Progenitor cell of endocrine pancreas (in vitro differentiated cells): ENCODE measurements at places on chromosomes 13 and 19. TPM values are rescaled to one million over a fixed set of nuclear protein-coding genes. Genes with fewer than 3 reads are reported as not detected.
A peak's percentile ranks its signal among the peaks of the same experiment; 100 is the strongest.

DNA sequence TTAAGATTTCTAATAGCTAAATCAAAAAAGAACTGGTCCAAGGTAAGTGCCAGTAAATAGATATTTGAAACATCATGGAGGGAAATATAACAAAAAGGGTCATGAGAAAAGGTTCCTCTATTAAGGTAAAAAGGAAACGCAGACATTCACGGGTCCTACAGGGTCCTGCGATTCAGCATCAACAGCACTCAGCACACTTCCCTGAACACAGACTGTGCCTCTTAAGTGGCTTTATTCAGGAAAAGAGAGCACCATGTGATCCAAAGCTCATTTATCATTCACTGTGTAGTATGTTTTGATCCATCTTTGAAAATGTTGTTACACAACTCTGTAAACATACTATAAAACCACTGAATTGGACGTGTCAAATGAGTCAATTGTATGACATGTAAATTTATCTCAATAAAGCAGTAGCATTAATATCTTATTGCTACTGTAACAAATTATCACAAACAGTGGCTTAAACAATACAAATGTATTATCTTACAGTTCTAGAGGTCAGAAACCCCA is 33.7 kb downstream of the CRYL1 start:
- no peak overlapping the region for H3K4me3 ChIP-seq
- no peaks in the 10 kb centered on the region for H3K4me1 ChIP-seq
- H3K27ac ChIP-seq: no peak overlapping the region
- no peaks in the 10 kb centered on the region for H3K36me3 ChIP-seq

The RNF225 gene
- 0.42 TPM in 1 of 2 replicates, not detected in the other for total RNA-seq

The ZNF844 gene
- 12.7 and 13.4 TPM in 2 replicates for total RNA-seq

GRCh38 chr13:29513002-29513980 is 82.2 kb downstream of the SLC7A1 start:
- H3K4me3 ChIP-seq: no peak overlapping the region
- H3K27ac ChIP-seq: no peak overlapping the region
- DNase-seq: no peak
- no peaks in the 10 kb centered on the region for H3K27me3 ChIP-seq

- H3K27ac ChIP-seq: peak overlapping the region; percentile 56
- peaks cover 14% of the 10 kb centered on the region for H3K4me1 ChIP-seq
- DNase-seq: no peak
- no peaks in the 10 kb centered on the region for H3K27me3 ChIP-seq
- no peak overlapping the region for H3K4me3 ChIP-seq
- H3K36me3 ChIP-seq: peaks cover 3% of the 10 kb centered on the region
These were observed 1.6 kb upstream of the FCGBP start for GRCh38 chr19:39936020-39936419.

The OLFM2 gene
- 55.0 and 57.9 TPM in 2 replicates for total RNA-seq

- peaks cover 31% of the 10 kb centered on the region for H3K27me3 ChIP-seq
- H3K4me3 ChIP-seq: no peak overlapping the region
- H3K27ac ChIP-seq: no peak overlapping the region
- no peaks in the 10 kb centered on the region for H3K36me3 ChIP-seq
- DNase-seq: no peak
- no peaks in the 10 kb centered on the region for H3K4me1 ChIP-seq
These were observed 1.8 kb downstream of the LILRB5 start for GRCh38 chr19:54255105-54255775.
